ENCODE measurements at places on chromosomes 16 and 17. TPM values are rescaled to one million over a fixed set of nuclear protein-coding genes. Genes with fewer than 3 reads are reported as not detected.

Gene OR3A3
- not detected for total RNA-seq

Gene LHX1
- total RNA-seq = not detected

Gene FBXO39
- 0.18 TPM for total RNA-seq

Gene SOST
- not detected for total RNA-seq

Gene PLCG2
- 4.7 TPM for total RNA-seq
